ENCODE measurements at places on chromosomes 1 and 21.

GRCh38 chr1:180231506-180231921, 1.4 kb downstream of the LHX4 start:
- no peak for DNase-seq

DNA sequence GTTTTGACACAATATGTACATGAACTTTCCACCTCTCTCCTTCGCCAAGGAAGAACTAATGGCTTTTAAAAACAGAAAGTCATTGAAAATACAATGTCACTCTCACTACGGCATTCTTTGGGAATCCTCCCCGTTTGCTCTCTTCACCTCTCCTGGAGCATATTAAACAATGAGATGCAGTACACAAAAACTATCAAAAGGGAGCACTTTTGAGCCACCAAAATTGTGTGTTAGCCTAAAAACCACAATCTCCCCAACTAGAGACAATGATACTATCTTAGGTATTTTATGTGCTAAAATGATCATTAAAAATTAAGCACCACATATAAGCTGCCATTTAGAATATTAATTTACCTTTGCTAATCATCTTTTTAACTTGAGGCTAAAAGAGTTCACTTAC, 425.5 kb downstream of the KCTD3 start:
- DNase-seq, result no peak

- DNase-seq, result peak; percentile 44
Measured at GRCh38 chr1:226100436-226101391, 38.2 kb downstream of the H3-3A start.

- no peak for DNase-seq
Measured at GRCh38 chr1:201493757-201494617, 12.9 kb downstream of the CSRP1 start.

DNA sequence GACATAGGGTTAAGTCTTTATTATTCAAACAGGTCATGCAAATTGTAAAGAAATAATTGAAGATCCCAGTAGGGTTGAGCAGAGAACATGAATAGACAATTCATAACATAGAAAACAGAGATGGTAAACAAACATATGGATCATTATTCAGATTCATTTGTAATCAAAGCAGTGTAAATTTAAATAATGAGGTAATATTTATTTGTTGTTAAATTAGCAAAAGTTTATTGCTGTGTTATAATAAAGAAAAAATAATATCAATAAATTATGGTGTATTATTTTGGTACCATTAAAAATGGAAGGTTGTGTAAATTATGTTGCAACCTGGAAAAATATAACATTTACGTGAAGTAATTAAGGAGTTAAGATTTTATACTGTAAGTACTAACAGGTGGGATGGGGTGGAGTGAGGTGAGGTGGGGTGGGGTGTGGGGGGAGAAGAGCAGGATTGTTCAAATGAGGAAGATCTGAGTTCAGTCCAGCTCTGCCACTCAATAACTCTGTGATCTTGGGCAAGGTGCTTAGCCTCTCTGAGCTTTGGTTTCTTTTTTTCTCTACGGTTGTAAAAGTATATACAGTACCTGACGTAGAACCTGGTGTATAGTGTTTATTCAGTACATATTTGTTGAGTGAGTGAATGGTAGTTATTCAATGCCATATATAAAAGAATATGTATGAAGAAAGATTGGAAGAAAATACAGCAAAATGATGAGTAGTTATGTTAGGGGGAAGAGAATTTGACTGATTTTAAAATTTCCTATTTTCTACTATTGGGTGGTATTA, 140.3 kb upstream of the KIF26B start:
- DNase-seq, result no peak

- no peak for DNase-seq
Measured at GRCh38 chr21:16420031-16420724, 690.4 kb downstream of the USP25 start.

DNA sequence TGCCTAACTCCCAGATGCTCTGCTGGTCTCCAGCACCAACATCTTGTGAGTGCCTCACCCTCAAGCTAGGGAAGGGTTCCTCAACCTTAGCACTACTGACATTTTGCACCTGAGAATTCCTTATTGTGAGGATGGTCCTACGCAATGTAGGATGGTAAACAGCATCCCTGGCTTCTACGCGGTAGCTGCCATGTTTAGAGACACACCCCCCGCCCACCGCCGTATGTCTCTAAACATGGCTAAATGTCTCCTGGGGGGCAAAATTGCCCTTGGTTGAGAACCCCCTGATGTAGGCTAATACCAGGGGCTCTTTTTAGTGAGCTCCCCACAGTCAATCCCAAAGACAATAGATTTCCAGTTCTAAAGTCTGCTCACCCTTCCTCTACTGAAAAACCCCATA, 2.5 kb upstream of the MAP7D1 start:
- DNase-seq, result no peak

DNA sequence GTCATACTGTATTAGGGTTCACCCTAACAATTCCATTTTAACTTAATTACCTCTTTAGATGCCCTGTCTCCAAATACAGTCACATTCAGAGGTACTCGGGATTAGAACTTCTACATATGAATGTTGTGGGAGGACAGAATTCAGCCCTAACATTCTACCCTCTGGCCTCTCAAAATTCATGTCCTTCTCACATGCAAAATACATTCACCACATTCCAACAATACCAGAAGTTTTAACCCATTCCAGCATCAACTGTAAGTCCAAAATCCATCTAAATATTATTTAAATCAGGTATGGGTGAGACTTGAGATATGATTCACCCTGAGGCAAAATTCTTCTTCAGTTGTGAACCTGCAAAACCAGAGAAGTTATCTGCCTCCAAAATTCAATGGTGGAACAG, 14.5 kb downstream of the LY9 start:
- DNase-seq, result no peak

DNA sequence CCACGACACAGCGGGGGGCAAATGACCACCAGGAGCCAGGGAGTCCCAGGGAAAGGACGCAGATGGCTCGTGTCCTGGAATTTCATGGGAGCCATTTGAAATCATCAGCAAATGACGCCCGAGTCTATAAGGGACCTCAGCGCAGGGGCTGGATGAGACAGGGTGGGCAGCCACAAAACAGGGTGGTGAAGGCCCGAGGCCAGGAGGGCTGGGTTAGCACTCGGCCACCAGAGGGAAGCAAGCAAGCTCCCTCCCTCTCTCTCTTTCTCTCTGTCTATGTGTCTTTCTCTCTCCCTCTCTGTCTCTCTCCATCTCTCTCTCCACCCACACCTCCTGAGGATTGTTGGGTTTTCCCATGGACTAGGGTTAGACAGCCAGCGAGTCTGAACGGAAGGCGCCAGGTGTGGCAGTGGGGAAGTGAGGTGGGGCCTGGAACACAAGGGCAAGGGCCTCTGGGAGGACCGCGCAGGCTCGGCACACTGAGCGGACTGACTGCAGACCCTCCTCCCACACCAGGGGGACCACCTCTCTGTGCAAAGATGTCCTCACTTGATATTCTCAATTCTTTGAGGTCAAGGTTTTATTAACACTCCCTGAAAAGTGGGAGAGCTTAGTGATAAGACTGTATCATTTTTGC, 73.8 kb upstream of the TMPRSS2 start:
- DNase-seq, result no peak

DNA sequence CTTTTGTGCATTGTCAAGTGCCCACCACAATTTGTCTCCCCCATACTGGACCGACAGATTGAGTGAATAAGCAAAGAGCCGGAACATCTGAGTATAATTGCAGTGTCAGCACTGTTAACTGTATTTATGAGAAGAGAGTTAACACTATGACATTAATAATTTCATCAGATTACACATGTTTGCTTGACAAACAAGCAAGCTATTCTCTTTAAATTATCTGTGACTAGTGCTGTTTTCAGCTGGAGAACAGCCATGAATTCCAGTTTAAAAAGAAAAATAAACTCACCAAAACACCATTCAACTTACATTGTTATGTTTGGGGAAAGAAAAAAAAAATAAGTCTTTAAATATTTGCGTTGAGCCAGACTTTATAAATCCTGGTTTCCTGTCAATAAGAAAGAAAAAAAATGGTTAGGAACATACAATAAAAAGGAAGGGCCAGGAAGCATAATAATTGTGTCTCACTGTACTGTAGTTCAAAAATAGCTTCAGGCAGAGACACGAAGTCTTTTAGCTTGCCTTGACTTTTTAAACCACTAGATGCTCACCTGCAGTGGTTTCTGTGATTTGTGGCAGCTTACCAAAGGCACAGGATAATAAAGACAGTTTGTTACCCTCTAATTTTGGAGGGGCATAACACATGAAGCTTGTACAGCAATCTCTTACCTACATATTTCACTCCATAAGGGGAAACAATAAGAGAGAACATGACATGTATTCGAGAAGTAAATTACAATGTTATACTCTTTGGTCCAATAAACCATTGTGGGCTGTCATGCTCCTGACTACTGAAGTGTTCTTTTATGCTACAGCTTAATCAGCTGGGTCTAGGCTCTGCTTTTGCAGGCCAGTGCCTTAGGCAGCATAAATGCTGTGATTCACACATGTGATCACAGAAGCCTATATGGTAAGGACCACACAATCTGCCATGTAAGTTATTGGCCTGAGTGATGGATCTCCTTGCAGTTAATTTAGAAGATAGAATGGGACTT, 302.0 kb upstream of the ADGRL2 start:
- DNase-seq, result no peak

DNA sequence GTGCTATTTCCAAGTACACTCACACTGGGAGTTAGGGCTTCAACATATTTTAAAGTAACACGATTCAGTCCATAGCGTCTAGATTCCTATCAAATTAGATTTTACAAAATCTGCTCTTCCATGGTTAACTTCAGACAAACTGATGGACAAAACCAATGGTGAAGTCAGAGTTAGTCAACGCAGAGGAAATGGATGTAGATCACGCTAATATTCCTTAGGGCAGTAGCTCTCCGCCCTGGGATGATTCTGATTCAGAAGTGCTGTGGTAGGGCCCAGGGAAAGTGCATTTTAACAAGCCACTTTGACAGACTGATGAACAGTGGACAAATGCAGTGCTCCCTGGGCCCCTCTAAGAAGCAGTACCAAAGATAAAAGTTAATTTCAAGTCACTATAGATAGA, 83.2 kb downstream of the HIVEP3 start:
- DNase-seq, result no peak

GRCh38 chr1:180970333-180971079, 52.2 kb downstream of the STX6 start:
- no peak for DNase-seq

GRCh38 chr1:205632669-205633169, 908 bp upstream of the ELK4 start:
- DNase-seq, result no peak

DNA sequence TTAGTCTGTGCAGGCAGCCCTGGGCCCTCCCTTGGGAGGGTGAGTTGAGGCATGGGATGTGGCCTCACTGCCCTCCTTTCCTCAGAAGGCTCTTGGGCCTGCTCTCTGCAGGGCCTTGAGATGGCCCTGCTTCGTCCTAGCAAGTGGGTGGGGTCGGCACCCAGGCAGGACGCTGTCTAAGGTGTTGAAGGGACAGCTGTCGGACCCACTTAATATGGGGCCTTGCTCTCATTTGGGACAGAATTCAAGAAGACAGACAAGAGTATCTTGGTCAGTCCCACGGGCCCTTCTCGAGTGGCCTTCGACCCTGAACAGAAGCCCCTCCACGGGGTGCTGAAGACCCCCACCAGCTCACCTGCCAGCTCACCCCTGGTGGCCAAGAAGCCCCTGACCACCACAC, 26.0 kb upstream of the PDXK start:
- DNase-seq, result no peak

GRCh38 chr1:68117416-68117815, 67.0 kb upstream of the DIRAS3 start:
- no peak for DNase-seq

DNA sequence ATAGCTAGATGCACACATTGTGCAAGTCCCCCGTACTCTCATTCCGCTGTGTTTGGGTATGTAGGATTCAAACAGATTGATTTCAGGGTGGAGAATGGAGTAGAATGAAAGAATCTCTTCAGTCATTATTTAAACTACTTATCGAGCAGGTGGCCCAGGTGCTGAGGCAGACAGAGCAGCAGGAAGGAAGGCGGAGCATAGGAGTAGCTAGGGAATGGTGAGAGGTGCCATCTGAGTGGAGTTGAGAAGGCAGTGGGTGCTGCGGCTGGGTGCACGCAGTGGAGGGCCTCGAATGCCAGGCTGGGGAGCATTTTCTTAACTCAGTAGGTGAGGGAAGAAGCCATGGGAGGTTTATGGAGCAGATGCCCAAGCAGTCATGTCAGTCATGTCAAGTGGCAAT, 45.2 kb upstream of the CD101 start:
- DNase-seq, result no peak

- no peak for DNase-seq
Measured at GRCh38 chr1:227887697-227888403, 59.9 kb downstream of the WNT9A start.

DNA sequence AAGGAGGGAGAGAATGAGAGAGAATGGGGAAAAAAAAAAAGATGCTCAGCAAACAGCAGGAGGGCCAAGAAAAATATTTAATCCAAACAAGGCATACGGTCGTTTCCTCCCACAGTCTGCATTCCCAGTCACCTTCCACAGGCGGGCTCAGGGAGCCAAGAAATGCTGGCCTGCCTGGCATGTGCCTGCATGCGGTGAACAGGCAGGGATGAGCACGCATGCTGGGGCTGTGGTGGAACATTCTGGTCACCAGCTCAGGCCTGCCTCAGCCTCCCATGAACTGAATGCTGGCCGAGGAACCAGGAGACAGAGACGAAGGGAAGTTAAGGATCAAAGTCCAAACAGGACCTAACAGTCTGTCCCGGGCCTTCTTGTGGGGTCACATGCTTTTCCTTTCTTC, 335.3 kb downstream of the ASTN1 start:
- DNase-seq, result no peak

GRCh38 chr1:48532976-48533375, 61.0 kb upstream of the SPATA6 start:
- DNase-seq, result no peak

DNA sequence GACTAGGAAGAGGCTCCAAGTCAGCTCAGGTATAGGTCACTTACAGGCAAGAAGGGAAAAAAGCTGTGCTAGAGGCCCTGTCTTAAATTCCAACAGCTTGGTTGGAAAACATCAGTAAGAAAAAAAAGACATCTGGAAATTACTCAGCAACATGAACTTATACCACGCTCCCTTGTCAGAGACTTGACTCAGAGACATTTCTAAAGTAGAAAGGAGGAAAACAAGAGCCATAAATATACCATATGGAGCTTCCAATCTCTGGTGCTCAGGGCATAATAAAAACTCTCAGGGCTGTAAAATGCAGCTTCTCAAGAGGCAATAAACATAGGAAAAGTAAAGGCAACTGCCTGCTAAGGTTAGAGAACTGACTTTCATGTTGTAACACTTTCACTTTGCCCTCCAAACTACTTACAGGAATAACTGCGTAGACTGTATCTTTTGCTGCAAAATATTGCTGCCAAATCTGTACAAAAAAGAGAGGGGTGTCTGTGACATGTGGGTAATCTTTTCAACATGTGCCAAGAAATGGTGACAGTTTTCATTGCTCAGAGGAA, 14.7 kb downstream of the ATPAF1 start:
- no peak for DNase-seq

GRCh38 chr21:44398499-44398898, 45.1 kb downstream of the TRPM2 start:
- DNase-seq, result no peak

GRCh38 chr1:109864047-109864822, 46.4 kb upstream of the CSF1 start:
- DNase-seq, result no peak

Measured in activated CD4-positive, alpha-beta T cell treated with anti-CD3 and anti-CD28 coated beads for 4 hours (primary cell).